Dermis blood vessel endothelial cell (primary cell): ENCODE measurements at places on chromosomes 5 and 9.

DNA sequence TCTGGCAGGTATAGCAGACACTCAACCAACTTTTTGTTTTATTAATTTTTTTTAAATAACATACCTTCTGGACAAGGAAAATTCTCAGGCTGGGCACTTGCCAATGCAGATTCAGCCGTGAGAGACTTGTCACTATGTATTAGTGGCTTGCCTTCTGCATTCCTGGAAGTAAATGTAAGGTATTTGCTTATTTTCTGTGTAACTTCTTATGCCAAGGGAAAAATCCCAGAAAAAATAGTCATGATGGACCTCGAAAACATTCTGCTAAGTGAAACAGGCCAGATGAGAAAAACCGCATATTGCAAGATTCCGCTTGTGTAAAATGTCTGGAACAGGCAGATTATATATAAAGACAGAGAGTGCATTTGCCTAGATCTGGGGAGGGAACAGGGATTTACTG lies 260.3 kb upstream of the DAPK1 start:
- no peak for DNase-seq

- DNase-seq, result no peak
Measured at GRCh38 chr9:93864032-93864431, 91.1 kb downstream of the BARX1 start.

DNA sequence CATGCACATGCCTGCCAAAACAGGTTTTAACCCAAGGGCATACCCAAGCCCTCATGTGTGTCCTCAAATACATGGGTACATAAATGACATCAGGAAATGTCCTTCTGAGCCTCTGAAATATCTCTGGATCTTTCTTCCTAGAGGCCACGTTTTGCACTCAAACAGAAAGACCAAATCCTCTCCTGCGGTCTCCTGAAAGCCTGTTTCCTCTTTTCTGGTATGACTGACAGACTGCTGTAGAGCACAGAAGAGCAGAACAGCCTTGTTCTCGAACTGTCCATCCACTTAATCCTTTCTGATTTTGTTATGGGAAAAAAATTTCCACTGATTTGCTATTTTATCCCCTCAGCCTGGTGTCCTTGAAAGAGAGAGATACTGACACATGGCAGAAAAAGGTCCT lies 107.2 kb downstream of the ASTN2 start:
- DNase-seq, result no peak

DNA sequence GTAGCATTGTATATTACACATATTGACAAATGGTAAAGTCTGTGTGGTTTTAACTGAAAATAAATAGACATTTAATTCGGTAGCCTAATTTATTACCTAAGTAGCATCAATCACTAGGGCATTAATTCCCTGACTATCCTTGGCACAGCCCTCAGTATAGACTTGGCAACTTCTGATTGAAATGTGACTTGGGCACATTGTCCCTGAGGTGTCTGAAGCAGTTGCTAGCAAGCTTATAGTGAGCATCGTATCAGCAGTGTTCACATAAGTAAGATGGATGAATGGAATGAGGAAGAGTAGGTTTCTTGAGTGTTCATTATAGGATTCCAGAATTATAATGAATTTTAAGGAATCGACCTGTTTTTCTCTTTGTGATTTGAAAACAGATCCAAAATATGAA lies 16.1 kb downstream of the LURAP1L start:
- DNase-seq, result no peak

DNA sequence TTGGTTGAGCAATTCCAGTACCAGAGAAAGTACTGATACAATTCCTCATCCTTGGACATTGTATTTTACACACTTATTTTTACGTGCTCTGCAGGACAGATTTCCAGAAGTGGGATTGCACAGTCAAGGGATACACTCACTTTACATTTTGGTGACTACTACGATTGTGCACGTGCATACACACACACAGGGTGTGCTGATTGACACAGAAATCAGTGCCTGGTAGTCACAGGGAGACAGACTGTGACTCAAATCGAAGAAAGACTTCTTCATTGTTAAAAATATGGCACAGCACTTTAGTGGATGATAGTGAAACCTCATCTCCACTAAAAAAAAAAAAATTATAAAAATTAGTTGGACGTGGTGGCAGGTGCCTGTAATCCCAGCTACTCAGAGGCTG lies 1.5 kb downstream of the GARIN3 start:
- DNase-seq, result no peak

GRCh38 chr5:132057498-132058255 lies 2.8 kb upstream of the IL3 start:
- no peak for DNase-seq

DNA sequence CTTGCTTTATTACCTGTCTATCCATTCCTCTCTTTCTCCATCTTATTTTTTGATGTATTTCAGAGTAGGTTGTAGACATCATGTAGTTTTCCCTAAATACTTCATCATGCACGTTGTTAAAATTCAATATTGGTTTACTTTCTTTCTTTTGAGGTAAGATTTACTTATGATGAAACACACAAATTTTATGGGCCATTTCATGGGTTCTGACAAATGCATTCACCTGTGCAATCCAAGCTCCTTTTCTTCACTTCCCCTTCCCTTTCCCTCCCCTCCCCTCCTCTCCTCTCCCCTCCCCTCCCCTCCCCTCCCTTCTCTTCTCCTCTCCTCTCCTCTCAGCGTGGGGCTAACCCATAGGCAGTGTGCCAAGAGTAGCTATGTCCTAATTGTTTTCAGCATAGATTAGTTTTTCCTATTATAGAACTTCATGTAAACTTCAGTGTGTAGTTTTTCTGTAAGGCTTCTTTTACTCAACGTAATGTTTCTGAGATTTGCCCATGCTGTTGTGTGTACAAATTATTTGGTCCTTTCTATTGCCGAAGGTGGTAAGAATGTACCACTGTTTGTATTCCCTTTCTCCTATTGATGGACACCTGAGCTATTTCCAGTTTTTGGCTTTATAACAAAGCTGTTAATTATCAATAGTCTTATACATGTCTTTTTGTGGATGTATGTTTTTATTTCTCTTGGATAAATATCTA lies 92.9 kb upstream of the CLINT1 start:
- DNase-seq, result no peak
